ENCODE measurements at places on chromosomes 4 and X.

DNA sequence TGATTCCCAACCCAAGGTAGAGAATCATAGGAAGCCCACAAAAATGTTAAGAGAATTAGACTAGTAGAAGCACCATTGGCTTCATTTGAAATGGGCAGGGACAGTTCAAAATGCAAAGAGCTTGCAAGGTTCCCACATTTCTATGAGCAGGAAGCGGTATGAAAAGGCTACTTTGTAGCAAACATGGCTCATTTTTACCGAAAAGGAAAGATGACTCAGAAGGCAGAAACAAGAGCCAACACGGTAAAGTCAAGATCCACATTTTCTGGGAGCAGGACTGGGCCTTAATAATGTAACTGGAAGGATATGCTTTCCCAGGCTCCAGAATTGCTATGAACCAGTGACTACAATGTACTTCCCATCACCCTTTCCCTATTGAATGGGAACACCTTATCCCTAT, 89.5 kb downstream of the GLRA3 start:
- DNase-seq = no peak

DNA sequence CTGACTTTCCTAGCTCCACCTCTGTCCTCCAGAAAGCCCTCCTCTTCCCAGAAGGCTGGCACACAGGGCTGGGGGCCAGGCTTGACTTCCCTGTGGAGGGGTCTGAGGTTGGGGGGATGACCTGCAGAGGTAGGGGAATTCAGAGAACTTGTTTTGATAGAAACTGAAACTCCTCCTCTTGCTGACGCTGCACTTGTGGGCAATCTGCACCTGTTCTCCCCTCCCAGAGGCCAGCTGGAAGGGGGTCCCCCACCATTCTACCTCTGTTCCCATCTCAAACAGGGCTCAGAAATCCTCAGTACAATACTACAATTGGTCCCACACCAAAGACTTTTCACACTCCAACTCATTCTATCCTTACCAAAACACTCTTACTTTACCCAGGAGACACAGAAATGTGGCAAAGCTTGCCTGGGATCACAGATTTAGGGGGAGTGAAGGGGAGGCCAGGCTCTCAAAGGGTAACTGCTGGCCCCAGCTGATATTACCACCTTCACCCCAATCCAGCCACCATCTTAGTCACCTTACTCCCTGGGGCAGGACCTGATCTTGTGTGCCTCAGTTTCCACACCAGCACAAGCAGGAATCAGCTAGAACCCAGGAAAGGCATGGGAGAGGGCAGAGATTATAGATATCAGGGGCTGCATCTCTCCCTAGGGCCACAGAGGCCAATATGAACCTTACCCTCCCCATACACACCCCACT, 18.5 kb downstream of the OTUD5 start:
- DNase-seq = no peak

- no peak for DNase-seq
These were observed 358.2 kb upstream of the CLNK start for GRCh38 chr4:11042760-11043159.

GRCh38 chrX:140762061-140762460, 52.5 kb downstream of the LINC00632 start:
- peak; percentile 65 for DNase-seq

Measured in fibroblast of gingiva (primary cell).